Astrocyte of the hippocampus (primary cell): ENCODE measurements at places on chromosomes 5 and 9.

DNA sequence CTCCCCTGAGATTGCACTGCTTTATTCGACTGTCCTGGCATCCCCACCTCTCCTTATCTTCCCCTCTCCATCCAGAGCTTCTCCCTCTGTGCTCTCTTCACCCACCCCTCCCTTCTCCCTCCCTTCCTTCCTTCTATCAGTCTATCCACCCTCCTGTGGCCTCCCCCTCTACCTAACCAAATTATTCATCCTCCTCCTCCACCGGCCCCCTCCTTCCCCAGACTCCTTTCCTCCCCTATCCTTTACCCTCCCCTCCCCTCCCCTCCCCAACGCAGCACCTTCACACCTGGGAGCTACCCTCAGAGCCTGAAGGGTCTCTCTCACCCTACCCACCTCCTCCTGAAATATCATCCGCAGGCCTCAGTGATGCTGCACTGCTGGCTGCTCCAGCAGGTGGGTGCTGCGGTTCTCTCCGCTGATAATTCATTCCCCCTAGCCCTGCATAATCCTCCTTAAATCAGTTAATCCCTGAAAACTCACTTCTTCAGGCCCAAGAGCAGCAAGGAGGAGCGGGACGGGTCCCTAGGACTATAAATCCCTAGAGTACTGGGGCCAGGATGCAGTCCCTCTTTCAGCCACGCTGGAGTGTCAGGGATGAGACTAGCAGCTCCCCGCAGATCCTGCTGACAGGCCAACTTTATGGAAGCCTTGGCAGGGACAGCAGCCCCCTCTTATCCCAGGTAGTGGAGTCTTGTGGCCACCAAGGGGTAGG lies 97.8 kb downstream of the PCDH1 start:
- DNase-seq: no peak

GRCh38 chr9:8858596-8859161 lies 1059.1 kb upstream of the DMAC1 start:
- no peak for DNase-seq

- DNase-seq: no peak
Measured at GRCh38 chr9:68692519-68692918, 12.5 kb upstream of the PIP5K1B start.

GRCh38 chr9:121929893-121930875 lies 162.9 kb downstream of the TTLL11 start:
- DNase-seq: no peak

DNA sequence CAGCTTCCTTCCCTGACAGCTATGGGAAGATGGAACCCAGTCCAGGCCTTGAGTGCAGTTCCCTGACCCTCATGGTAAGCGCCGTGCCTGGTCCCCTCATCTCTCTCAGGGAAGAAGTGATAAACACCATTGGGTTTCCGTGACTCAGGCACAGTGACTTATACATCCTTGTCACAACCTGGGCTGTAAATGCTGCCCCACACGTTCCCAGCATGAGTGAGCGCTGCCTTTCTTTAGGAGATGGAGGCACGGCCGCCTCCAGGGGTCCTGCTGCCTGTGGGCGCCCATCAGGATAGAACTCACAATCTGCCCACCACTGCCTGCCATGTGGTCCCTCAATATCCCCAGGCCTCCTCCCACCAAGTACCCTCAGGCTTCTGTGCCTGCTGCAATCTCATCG lies 8.3 kb upstream of the NKD2 start:
- no peak for DNase-seq

DNA sequence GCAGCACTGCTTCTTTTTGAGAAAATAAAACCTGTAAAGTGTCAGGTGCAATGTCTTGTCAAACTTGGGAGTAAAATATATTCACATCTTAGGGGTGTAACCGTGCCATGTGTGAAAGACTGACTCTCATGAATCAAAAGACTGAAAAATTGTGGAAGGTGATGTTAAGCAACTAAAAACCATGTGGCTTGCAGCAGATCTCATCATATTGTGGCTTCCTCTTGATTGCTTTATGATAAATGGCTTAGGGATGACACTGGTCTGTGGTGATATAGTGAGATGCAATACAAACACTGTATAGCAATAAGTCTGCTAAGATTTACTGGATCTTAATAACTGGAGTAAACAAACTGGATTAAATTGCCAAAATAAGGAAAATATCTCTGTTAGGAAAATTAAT lies 321.6 kb downstream of the EDIL3 start:
- DNase-seq: no peak

GRCh38 chr5:91225848-91226686 lies 157.1 kb downstream of the ARRDC3 start:
- peak; percentile 17 for DNase-seq

- DNase-seq: no peak
Measured at GRCh38 chr9:136230365-136230764, 15.2 kb downstream of the QSOX2 start.

DNA sequence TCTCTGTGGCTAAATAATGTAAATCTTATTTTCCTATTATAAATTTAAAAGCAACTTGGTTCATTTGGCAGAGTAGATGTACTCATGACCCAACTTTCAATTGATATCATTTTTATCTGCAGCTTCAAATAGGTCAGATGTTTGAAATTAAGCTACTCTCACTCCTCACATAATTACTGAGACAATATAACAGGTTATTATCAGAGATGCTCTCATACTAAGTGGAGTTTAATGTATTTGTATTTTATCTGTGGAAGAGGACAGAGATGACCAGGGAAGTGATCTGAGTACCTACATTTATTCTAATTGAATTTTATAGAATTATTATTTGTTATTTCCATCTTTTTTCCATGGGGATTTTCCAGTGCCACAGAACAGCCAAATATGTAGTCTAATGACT lies 177.4 kb upstream of the PRLR start:
- no peak for DNase-seq

DNA sequence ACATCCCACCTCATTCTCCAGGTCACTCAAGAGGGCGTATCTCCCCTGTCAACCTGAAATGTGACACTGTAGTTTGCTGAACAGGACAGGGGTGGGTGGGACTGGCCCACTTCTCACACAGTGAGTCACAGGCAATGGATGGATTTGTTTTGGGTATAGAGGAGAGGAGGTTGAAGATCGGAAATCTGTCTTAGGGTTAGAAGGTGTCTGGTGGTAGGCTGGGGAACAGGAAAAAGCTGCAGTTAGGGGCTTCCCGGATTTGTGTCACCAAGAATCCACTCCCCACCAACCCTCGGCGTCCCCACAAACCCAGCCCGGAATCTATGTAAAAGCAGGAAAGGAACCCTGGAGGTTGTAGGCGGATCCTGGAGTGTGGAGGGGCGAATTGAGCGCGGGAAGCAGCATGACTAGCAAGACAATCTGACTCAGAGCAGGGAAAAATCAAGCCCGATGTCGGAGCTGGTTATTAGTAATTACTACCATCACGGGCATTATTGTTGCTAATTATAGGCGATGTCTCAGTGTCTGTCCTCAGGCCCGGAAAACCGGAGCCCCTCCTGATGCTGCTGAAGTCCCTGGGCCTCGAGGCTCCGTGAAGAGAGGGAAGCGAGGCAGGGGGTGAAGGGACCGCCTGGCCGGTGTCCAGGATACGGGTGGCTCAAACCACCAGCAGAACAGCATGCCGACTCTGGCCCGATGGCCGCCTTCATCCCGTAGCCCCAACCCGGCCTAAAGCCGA lies 1.7 kb upstream of the IRX1 start:
- no peak for DNase-seq

- DNase-seq: no peak
Measured at GRCh38 chr9:4416467-4416866, 73.8 kb upstream of the SLC1A1 start.

DNA sequence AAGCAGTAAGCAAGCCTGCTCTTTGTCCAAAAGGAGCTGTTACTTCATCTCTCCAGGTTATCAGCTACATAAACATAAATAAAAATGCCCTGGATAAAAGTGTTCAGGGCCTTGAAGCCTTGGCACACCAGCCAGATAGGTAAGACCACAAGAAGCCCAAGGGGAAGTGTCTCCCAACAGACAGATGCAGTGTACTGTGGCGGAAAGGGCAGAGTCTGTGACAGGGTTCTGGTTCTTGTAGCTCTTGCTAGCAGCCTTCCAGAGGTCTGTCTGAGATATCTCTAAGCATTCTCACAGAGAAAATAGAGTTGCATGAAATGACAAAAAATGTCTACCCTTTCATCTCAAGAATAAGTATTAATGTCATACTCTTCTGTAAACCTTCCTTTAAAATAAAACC lies 30.1 kb downstream of the ISOC1 start:
- DNase-seq: no peak

DNA sequence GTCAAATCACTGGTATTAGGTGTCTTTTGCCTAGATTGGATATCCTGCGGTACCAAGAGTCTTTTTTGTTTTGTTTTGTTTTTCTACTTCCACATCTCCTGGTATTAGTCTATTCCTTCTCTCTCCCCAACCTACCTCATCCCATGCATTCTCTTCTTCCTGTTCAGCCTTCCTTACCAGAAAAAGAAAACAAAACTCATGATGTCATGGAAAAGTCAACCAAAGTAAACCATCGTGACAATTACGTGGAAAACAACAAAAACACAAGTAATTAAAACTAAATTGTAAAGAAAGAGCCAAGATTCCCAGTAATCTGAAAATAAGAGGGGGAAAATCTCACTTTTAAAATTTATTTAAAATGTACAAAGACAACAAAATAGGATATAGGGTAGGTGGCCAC lies 38.3 kb downstream of the TMEM167A start:
- DNase-seq: no peak

- DNase-seq: peak; percentile 73
Measured at GRCh38 chr9:89278997-89279739, 31.8 kb upstream of the CKS2 start.

GRCh38 chr9:31185831-31186230 lies 1198.6 kb upstream of the ACO1 start:
- peak; percentile 11 for DNase-seq

DNA sequence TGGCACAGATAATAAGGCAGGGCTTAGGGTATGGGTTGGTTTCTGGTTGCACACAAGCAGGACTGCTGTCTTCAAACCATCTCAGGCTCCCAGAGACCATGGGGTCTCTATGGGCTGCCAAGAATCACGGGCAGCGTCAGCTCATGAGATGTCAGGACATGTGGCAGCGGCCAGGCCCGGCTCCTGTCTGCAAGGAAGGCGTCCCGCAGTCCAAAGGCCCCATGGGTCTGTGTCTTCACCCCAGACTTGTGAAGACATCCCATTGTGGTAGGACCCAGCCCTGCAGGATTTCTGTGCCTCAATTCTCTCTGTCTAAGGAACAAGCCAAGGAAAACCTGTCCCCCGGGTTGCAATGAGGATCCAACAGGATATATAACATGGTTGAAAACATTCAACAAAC lies 32.6 kb downstream of the IPPK start:
- DNase-seq: no peak

GRCh38 chr5:179497636-179498340 lies 52.6 kb upstream of the RUFY1 start:
- no peak for DNase-seq

DNA sequence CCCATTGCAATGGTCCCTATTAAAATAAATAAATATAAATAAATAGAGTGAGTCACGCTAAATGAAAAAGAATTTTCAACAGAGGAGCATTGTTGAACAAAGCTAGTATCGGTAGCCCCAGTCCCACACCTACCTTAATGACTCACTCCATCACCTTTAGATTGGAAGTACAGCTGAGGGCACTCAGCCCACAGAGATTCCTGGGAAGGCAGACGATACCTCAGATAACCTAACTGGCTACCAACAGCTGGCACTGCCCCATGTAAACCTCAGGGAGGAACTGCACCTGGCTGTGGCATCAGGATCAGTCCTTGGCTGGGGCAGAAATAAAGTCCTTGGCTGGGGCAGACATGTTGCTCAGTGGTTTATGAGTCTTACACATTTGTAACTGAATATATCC lies 49.3 kb downstream of the SPRY4 start:
- DNase-seq: no peak

GRCh38 chr9:65409471-65409980 lies 124.5 kb upstream of the FOXD4L5 start:
- DNase-seq: no peak

GRCh38 chr5:16539169-16539666 lies 73.6 kb upstream of the ZNF622 start:
- DNase-seq: peak; percentile 79

DNA sequence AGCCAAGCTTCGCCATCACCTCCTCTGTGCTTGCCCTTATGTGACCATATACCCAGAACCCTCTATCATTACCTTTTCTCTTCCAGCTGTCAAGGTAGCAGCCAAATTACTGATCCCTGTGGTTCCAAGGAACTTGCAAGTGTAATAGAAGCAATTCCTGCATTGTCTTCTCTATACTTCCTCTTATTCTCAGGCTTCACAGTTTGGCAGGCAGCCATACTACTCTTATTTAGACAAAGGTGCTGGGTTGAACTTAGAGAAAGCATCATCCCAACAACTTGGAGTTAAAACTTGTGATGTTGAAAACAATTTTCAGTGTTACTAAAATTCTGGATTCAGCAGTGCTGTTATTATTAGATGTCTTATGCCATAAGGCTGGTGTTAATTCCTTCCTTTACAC lies 93.2 kb downstream of the NLN start:
- peak; percentile 26 for DNase-seq

- no peak for DNase-seq
Measured at GRCh38 chr9:37902796-37903646, 906 bp downstream of the SLC25A51 start.

DNA sequence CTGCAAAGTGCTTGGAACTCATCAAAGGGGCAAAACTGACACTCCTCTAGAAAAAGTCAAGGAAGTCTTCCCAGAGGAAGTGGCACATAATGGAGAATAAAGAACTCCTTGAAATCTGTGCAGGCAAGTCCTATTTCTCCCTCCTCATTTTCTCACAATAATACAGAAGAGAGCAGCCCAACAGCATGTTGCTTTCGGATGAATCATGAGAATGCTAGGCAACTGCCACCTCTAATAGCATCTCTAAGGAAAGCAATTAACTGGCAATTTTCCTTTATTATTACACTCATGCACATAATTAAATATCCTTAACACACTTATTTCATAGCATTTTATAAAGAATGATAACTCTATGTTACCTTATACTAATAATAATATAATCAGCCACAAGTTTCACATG lies 122.2 kb upstream of the PTGER4 start:
- DNase-seq: peak; percentile 25

GRCh38 chr9:8364026-8364752 lies 564.6 kb upstream of the DMAC1 start:
- DNase-seq: no peak

DNA sequence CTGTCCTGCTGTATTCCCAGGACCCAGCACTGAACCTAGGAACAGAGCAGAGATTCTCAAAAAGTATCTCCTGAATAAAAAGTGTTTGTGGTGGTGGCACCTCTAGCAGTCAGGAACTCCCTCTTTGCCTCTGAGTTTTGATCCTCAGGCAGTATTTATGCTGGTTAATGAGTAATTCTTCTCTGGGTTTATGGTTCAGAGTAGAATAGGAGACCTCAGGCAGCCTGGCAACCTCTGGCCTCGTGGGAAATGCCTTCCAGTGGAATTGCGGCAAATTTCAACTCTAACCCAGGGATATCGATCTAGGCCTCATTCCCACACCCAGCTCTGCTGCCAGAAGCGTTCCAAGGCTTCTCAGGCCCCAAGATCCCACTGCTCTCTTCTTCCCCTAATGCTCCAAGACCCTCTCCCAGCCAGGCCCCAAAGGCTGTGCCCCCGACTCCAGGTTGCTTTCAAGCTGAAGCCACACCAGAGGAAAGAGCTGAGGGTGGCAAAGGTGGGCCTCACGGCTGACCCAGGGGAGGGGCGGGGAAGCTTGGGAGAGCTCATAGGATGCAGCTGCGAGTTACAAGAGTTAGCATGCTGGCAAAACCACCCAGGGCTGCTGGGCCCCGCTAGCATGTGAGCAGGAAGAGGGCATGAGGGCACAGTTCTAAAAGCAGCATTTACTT lies 10.9 kb upstream of the HDHD3 start:
- no peak for DNase-seq
